ENCODE measurements at places on chromosomes 2 and 18. TPM values are rescaled to one million over a fixed set of nuclear protein-coding genes. Genes with fewer than 3 reads are reported as not detected.

DNA sequence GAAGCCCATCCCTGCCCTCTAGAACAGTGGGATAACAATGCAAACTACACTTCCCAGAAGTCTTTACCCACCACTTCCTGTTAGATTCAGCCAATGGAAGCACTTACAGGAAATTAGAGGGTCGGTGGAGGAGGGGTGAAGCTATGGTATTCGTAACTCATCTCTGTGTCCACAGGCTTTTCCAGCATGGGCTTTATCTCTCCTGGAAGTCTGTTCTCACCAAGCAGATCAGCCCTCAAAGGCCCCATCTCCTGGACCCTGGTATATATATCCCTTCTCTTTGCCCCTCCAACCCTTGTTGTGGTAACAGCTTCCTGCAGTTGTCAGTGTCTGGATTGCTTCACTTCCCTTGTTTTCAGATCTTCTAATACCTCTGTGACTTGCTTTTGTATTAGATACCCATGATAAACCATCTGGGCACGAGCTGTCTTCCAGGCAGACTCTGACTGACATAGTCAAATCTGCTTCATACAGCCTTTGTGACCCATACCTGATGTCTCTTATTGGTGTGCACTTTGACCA lies 475.0 kb upstream of the POU3F3 start:
- DNase-seq = peak; percentile 88

- DNase-seq = no peak
These were observed 10.7 kb downstream of the PSTPIP2 start for GRCh38 chr18:46061387-46061786.

GRCh38 chr2:53515435-53516332 lies 251.9 kb upstream of the CHAC2 start:
- no peak for DNase-seq

DNA sequence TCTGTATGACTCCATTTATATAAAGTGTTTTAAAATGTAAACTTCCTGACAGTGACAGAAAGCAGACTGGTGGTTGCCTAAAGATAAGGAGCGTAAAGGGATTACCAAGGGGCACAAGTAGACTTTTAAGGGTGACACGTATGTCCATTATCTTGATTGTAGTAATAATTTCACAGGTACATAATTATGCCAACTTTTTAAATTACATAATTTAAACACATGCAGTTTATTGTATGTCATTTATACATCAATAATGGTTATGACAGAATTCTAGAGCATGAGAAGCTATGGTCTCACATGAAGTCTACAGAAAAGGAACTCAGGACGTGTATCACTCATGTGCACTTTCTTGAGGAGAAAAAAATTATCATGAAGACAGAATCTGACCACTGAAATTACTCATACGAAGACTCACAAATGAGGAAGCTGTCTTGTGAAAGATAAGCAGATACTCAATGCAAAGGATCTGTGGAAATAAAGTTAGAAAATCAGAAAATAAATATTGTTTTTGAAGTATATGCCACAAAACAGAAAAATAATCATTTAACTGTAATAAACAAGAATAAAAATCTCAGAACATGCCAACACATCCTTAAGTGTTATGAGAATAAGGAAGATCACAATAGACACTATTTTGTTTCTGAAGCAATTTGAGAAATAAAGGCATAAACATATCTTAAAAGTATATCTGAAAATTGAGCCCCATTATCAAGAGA lies 84.4 kb downstream of the TMEM131 start:
- DNase-seq = no peak

GRCh38 chr2:99607861-99608491 lies 118.2 kb upstream of the REV1 start:
- DNase-seq = no peak

DNA sequence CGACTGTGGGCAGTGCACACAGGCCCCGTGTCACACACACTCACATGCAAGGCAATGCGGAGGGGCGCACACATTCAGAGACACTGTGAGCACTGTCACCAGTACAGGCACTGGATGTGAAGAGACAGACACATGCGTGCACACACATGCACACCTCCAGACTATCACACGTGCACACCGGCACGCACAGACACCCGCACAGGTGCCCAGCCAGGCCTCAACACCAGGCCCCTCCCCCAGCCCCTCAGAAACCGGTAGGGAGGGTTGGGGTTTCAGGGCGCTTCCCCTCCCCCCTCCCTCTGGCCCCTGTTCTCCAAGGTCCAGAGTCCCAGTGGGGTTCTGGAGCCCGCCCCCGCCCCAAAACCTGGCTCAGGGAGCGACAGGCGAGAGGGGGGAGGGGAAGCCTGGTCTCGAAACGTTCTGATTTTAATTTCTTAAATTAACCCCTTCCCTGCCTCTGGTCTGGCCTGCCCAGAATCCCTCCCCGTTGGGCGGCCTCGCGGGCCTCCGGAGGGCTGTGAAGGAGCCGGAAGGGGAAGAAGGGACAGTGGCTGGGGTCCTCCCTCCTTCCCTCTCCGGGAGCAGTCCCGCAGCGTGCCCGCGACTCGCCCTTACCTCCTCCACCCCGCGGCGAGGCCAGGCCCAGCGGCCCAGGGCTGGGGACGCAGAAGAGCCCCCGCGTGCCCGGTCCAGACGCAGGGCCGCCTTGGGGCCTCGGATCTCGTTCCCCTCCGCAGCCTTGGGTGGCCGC lies 558 bp downstream of the FBXO41 start:
- no peak for DNase-seq

GRCh38 chr18:64695851-64696553 lies 547.1 kb upstream of the LINC00305 start:
- no peak for DNase-seq

DNA sequence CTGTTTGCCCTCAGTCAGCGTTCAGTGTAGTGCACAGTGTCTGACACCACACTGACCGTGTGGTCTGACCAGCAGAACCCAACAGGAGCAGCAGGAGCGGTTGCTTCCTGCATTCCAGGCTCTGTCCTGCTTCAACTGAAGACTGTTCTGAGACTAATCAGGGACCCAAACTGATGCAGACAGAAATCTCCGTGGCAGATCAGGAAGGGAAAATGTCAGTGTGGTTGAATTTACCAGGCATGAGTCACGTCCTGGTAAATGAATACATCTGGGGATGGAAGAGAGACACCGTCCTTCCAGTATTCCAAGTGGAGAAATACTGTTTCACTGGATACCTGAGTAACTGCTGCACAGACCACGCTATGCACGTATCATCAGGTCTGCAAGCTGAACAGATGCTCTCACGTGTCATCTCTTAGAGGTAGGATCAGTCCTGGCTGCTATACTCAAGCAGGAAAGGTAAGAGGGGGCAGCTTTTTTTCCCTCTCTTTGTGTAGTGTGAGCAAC lies 223.6 kb upstream of the EPAS1 start:
- no peak for DNase-seq

- no peak for DNase-seq
These were observed 280.8 kb upstream of the RGPD4 start for GRCh38 chr2:107545851-107546250.

GRCh38 chr2:128427413-128427755 lies 108.7 kb upstream of the HS6ST1 start:
- peak; percentile 50 for DNase-seq

DNA sequence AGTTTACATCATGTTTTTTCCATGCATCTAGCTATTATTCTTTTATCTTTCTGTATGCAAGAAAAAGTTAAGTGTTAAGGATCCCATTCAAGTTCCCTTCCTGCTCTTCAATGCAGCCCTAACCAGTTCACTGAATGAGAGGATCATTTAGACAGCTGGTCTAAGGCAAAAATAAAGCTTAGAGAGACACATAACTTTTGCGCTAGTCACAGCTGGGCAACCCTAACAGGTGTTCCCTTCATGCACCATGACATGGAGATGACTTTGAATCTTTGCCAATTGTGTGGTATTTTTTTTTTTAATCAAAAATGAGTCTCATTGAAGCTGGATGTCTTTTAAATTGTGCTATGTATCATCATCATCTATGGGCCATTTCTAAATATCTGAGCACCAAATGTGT lies 393.8 kb upstream of the CYRIA start:
- peak; percentile 6 for DNase-seq

- peak; percentile 41 for DNase-seq
These were observed 1.4 kb upstream of the SP5 start for GRCh38 chr2:170713543-170714380.

Gene ZSWIM2
- total RNA-seq = not detected

Gene EMILIN2
- total RNA-seq = 63.2 TPM

Gene CCDC102B
- 78.8 TPM for total RNA-seq

Gene NCL
- total RNA-seq = 321 TPM

Measured in lung (tissue), 17 donors.